ENCODE measurements at places on chromosomes 11 and 22.
A peak's percentile ranks its signal among the peaks of the same experiment; 100 is the strongest.

DNA sequence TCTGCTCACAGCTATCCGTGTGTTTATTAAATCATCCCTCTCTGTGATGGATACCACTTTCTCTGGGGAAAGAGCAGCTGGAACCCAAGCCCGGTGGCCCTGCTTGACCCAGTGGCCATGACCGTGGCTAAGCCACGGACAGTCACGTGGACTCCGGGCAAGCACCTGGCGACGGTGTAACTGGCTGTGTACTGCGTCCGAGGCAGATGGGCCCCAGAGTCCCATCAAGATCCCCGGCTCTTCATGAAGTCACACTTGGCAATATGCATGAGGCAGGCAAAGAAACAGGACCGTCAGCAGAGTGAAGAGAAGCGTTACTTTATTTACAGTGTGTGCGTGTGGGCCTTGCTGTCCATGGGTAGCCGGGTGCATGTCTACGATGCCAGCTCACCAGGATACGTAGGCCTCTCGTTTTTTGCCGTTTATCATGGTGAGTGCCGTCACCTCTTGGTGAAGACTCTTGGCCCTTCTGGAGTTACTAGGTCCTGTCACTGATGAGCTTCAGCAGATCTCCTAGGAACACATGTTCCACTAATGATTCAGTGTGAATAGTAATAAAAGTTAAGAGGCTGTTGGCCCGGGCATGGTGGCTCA is 366.3 kb downstream of the TBC1D22A start:
- DNase-seq: no peak

DNA sequence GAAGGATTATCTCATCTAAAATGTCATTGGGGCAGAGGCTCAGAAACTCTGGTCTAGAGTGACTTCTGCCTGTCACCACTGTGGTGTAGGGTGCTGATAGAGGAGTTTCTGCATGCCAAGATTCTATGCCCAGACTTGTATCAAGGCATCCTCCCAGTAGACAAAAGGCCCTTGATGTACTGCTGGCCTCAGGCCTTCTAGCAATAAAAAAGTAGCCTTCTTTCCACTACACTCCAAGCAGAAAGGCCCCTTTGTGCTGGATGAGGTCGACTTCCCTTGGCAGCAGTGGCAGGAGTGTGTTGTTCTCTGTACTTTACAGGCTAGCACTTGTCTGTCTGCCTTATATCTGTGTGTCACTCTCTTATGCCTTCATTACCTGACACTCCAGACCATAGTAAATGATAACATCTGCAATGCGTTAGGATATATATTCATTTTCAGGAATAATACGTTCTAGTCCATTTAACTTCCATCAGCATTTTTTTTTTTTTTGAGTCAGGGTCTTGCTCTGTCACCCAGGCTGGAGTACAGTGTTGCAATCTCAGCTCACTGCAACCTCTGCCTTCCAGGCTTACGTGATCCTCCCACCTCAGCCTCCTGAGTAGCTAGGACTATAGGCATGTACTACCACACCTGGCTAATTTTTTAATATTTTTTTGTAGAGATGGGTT is 49.5 kb upstream of the RRM1 start:
- DNase-seq: no peak

DNA sequence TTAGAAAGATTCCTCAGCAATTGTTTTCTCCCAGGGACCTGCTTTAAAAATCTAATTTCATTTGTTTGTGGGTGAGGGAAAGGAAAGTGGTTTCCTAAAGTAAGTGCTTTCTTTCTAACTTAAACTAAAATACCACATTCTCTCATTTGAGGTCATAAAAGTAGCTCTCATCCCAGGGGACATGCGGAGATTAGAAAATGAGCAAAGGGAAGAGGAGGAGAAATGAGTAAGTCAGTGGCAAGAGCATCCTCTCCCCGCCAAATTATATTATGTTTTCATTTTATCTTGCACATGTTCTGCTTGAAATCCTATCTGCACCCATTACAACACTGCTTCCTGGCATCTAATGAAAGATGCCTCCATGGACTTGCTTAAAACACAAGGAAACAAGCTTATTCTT is 191.4 kb downstream of the ARHGAP42 start:
- DNase-seq: no peak

- no peak for DNase-seq
Measured at GRCh38 chr11:69843529-69843921, 24.3 kb upstream of the FGF3 start.

- no peak for DNase-seq
Measured at GRCh38 chr22:17370766-17371432, 1.6 kb downstream of the CECR2 start.

- no peak for DNase-seq
Measured at GRCh38 chr11:69956669-69957190, 121.4 kb upstream of the ANO1 start.

DNA sequence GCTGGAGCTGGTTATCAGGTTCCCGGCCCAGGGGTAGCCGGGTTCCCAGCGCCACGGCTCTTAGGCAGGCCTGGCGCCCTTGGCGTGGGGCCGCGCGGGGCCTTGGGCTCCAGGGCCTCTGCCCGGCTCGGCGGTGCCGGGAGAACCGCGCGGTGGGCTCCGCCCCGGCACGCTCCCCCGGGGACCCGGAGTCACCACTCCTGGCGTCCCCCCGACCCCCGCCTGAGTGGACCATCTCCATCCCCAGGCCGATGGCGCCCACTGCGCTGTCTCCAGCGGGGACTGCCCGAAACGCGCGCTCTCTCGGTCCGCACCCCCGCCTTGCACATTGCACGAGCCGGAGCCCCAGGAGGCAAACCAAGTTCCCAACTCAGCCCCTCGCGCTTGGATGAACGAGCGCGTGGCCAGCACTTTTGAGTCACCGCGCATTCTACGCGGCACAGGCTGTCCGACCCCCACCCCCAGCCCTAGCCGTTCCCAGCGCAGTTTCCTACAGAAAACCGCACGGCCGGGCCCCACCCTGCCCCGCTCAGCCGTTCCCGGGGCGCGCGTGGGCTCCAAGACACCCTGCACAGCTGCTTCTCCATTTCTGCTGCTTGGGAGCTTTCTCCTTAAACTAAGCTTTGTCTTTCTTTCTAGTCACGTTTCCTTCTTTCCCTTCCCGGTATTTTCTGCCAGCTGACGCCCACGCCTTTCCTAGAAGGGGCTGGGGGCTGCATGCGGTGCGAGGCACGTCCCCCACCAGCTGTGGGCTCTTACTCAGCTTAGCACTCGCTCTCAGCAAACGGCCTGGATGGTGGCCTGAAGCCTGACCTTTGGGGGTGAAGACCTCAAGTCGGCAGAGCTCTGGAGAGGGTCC is 650 bp upstream of the CHID1 start:
- DNase-seq: no peak

- peak; percentile 97 for DNase-seq
Measured at GRCh38 chr22:19607192-19608002, 83.2 kb upstream of the CLDN5 start.

DNA sequence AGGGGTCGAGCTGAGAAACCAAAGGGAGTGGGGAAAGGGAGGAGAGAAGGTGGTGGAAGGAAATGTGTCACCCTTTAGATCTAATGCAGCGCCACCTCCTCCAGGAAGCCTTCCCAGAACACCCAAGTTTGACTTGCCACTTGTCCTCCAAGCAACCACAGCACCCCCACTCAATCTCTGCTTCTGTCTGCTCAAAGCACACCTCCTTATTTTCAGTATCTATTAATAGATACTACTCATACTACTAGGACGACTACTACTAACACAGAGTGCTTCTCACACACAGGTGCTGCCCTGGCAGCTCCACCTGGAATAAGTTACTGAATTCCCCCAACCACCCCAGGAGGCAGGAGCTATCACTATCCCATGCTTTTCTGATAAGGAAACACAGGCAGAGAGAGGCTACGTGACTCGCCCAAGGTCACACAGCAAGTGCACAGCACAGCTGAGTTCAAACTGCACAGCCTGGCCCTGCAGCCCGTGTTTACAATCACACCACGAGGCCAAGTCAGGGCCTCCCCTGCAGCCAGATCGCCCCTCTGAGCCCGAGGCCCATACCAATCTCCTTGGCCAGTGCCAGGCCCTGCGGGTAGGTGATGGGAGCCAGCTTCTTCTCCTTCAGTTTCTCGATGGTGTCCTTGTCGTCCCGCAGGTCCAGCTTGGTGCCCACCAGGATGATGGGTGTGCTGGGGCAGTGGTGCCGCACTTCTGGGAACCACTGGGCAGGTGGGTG is 13.2 kb downstream of the RAC2 start:
- no peak for DNase-seq

GRCh38 chr11:87454241-87454640 is 416.5 kb downstream of the TMEM135 start:
- DNase-seq: no peak

DNA sequence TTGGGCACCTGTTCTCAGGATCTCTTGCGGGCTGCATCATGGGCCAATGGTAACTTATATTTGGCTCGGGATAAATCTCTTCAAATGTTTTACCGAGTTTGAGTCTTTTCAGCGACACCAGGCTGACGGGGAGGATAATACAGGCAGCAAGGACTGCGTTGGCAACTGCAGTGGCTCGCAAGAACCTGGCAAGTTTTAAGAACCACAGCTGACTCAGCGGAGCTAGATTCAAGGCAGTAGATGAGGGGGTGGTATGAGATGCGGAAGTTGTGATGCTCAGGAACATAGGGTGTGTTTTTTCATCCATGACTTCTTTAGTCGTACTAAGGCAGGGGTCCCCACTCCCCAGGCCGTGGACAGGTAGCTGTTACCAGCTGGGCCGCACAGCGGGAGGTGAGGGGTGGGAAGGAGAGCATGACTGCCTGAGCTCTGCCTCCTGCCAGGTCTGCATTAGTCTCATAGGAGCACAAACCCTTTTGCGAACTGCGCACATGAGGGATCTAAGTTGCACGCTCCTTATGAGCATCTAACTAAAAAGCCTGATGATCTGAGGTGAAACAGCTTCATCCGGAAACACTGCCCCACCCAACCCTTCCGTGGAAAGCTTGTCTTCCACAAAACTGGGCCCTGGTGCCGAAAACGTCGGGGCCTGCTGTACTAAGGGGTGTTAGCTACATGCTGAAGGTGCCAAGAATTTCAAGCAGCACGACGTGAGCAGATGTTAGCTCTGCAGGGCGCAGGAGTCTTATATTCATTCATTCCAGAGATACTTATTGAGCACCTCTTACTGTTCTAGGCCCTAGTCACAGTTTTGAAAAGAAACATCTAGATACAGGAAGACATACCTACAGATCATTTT is 6.4 kb upstream of the JAM3 start:
- DNase-seq: no peak

GRCh38 chr11:128726458-128727139 is 32.7 kb downstream of the FLI1 start:
- no peak for DNase-seq

DNA sequence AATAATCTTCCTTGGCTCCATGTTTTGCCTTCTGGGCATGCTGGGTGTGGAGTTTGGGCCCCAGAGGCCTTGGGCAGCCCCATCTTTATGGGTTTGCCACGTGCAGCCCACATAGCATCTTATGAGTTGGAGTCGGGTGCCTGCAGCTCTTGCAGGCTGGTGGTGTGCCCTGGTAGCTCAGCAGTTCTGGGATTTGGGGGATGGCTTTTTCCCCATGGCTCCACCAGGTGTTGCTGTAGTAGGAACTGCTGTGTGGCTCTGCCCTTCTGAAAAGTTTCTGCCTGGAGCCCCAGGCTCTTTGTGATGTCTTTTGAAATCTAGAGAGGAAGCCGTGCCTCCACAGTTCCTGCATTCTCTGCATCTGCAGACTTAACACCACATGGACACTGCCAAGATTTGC is 16.8 kb downstream of the EED start:
- DNase-seq: no peak

DNA sequence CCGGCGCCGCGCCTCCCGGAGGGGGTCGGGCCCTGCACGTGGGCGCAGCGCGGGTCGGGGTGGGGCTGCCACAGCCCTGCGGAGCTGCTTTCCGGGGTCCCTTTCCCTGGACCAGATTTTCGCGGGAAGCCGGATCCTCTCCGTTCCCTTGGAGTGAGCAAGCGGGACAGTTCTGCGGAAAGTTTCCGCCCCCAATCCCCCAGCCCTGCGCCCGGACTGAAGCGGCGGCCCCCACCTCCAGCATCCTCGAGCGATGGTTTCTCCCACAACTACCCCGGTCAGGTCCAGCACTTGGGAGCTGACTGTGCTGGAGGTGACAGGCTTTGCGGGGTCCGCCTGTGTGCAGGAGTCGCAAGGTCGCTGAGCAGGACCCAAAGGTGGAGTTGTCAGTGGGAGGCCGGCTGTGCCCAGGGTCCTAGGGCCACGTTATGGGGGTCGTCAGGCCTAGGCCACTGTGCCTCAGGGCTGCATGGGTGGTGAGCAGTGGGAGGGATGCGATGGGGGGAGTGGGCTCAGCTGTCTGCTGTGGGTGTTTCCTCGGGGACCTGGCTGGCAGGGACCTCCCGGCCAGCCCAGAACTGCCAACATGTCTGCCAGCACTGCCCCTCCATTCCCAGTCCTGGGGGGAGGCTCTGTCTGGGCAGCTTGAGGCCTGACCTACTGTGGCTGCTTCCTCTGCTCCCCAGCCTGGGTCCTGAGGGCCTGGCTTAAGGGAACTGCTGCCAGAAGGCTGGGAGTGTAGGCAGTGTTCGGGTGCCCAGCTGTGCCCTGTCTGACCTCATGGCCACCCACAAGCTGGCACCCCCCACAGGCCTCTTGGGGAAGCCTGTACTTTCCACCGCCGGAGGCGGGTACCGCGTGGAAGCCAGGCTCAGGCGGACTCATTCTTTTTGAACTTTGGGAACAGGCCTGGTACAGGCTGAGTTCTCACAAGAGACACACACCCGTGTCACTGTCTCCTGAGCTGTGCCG is 726 bp downstream of the ST3GAL4 start:
- DNase-seq: no peak

DNA sequence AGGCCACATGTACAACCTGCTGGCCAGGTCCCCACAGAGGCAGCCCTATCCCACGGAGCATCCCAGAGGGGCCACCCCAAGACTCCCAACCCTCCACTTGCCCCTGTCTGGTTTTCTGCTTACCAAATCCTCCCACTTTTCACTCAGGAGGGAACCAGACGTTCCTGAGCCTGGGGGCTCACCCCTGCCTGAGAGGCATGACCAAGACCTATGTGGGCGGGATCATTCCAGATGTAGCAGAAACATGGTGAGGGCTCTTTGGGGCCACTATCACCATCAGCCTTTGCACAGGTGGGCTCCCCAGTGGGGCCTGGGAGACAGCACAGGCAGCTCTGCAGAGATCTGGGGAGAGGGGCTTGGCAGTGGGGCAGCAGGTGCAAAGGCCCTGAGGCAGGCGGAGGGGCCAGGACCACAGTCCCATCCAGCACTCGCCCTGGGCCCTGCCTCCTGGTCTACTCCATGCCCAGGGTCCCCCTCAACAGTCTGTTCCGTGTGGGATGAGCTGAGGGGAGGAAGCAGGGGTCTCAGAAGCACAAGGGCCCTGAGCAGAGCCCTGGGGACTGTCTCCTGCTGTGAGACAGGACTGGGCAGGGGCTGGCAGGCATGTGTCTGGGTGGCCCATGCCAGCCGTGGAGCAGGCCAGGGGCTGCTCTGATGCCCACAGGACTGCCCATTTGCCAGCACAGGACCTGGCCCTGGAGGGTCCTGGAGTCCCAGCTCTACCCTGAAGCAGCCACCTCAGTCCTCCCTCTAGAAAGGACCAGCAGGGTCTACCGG is 9.4 kb downstream of the PIM3 start:
- no peak for DNase-seq

GRCh38 chr11:108973402-108974162 is 308.7 kb downstream of the DDX10 start:
- no peak for DNase-seq

All from SHP77 (cell line).